ENCODE measurements at places on chromosomes 16 and 17.
A peak's percentile ranks its signal among the peaks of the same experiment; 100 is the strongest.

DNA sequence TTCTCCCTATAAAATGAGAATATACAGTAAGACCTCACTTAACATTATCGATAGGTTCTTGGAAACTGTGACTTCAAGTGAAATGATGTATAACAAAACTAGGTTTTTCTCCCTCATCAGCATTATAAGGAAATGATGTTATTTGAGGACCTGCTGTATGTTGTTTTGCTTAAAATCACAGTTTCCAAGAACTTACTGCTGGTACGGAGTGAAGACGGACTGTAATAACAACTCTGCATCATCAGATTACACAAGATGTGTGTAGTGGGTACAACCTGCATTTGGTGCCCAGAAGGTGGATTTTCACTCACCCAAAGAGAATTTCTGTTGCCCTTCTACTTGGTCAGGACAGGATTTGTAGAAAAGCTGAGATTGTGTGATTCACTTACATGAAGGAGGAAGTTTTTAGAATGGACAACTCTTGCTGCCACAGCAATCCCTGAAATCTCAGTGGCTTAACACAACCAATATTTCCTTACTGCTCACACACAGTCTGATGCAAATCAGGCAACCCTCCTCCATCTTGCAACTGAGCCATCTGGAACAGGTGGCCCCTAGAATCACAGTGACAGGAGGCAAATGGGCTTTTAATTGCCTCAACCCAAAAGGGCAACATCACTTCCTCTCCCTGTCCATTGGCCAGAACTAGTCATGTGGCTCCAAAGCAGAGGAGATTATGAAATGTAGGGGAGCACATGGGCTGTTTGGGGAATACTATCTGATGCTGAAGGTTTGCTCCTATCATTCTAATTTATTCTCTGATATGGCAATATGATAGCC is 67.6 kb upstream of the CACNG5 start:
- DNase-seq: no peak

- no peak for DNase-seq
These were observed 42.3 kb upstream of the ARL4D start for GRCh38 chr17:43356450-43356849.

GRCh38 chr17:6548578-6549330 is 7.6 kb downstream of the PITPNM3 start:
- DNase-seq: no peak

DNA sequence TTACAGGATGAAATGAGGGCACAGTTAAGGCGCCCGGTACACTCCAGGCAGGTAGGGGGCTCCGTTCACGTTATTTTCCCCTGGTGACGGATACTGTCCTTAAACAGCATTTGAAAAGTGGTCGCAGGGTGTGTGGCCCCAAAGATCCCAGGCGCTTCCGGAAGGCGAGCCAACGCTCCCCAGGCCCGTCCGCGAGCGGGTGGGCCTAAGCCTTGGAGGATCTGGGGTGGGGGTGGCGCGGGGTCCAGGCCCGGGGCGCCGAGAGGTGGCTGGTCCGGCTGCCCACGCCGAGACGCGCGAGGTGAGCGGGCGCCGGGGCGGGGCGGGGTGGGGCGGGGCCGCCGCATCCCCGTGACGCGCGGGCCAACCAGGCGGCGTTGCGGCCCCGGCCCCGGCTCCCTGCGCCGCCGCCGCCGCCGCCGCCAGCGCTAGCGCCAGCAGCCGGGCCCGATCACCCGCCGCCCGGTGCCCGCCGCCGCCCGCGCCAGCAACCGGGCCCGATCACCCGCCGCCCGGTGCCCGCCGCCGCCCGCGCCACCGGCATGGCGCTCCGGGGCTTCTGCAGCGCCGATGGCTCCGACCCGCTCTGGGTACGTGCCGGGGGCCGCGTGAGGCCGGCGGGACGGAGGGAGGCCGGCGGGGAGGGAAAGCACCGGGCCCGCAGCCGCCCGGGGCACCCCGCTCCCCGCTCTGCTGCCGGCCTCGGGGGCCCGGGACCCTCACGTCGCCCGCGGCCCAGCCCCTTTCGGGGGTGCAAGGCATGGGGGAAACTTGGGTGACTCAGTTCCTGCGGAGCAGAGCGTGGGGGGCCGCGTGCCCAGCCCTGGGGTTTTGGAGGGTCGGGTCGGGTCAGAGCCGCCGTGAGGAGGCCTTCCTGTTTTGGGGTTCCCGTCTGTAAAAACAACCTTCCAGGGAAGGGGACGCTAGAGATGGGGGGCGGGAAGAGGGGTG is at the start of gene ABCC1:
Gene ABCC1 (plus strand): TSS at position 407 of the 951 bp plus-strand sequence. CDS start 136 bp downstream, at position 543.
- peak; percentile 63 for DNase-seq

GRCh38 chr16:20094157-20094556 is 20.5 kb upstream of the GPR139 start:
- DNase-seq: no peak

DNA sequence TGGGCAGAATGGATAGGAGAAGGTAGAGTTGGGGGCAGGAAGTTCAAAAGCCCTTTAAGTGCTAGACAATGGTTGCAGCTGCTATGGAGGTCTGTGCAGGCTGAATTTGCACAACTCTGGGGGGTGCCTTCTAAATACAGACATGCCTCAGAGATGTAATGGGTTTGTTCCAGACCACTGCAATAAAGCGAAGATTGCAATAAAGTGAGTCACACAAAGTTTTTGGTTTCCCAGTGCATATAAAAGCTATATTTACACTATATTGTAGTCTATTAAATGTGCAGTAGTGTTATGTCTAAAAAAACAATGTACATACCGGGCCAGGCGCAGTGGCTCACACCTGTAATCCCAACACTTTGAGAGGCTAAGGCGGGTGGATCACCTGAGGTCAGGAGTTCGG is 60.5 kb upstream of the MYOCD start:
- no peak for DNase-seq

DNA sequence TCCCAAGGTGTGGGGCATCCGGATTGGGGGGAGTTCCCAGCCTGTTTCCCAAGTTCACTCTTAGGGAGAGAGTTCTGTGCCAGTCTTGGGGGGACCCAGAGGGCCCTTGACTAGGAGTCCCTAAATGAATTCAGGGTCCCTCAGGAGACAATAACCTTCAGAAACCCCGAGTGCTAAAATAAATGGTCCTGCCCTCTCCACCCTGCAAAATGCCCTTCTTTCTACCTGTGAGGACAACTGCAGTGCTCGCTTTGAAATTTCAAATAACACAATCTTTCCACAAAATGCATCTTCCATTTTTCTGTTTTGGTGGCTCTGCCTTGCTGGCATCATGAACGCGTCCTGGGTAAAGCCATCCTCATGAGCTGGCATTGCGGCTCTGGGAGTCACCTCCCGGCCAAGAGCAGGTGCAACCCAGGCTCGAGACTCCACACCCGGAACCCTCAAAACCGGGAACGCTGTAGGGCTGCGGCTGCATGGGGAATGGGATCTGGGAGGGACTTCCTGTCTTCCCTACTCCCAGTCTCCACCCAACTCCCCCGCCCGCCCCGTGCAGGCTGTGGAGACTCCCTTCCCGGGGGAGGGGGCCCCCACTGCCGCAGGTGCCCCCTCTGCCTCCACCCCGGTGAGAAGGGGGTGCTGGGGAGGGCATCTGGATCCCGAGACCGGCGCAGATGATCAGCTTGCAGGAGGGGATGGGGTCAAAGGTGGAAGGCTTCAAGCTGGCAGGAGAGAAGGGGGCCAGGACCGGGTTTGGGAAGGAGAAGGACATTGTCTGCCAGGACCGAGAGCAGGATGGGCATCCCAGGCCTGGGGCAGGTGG is at the start of gene ZNF205:
Gene ZNF205 (plus strand): TSS at position 529 of the 823 bp plus-strand sequence. CDS start 845 bp downstream, outside the sequence.
- no peak for DNase-seq
